Stimulated activated CD8-positive, alpha-beta memory T cell treated with anti-CD3 and anti-CD28 coated beads, Interleukin-4, amount 100 ng/mL, for 48 hours (primary cell): ENCODE measurements at places on chromosomes 11 and 22.

GRCh38 chr22:22022947-22023534, 40.5 kb upstream of the TOP3B start:
- DNase-seq = no peak

DNA sequence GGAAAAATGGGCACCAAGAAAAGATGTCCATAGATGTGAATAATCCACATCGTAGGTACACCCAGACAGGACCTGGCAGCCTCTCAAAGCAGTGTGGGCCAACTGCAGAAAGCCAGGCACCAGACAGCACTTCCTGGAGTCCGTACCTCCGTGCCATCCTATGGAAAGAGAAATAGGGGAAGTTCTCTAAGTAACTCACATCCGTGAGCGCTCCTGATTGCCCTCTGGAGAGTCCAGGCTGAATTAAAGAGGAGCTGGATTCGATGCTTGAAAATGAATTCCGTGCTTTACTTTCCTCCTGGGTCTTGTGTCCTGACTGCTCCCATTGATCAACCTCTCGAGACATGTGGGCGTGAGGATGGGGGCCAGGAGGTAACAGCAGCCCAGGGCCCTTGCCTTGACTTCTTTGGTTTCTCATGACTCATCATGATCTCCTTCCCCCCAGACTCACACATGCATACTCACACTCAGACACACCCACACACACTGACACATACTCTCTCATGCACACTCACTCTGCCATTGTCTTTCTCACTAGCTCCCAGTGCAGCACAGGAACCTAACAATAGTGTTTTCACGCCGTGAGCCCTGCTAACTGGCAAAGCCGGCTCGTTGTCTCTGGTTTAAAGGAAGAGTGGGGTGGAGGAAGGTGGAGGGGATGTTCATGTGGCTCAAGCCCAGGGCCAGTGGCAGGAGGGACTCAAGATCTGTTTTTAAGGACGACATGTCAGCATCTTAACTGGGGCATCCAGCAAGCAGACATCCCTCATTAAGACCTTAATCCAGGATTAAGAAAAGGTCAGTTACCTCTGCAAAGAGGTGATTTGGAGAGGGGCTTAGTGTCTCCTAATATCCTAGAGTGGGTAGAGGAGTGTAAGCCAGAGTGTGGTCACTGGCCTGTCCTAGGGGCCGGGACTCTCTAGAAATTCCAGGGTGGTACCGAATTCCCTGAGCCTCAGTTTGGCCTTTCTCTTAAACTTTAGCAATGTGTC, 104.2 kb downstream of the SCN3B start:
- DNase-seq = no peak

DNA sequence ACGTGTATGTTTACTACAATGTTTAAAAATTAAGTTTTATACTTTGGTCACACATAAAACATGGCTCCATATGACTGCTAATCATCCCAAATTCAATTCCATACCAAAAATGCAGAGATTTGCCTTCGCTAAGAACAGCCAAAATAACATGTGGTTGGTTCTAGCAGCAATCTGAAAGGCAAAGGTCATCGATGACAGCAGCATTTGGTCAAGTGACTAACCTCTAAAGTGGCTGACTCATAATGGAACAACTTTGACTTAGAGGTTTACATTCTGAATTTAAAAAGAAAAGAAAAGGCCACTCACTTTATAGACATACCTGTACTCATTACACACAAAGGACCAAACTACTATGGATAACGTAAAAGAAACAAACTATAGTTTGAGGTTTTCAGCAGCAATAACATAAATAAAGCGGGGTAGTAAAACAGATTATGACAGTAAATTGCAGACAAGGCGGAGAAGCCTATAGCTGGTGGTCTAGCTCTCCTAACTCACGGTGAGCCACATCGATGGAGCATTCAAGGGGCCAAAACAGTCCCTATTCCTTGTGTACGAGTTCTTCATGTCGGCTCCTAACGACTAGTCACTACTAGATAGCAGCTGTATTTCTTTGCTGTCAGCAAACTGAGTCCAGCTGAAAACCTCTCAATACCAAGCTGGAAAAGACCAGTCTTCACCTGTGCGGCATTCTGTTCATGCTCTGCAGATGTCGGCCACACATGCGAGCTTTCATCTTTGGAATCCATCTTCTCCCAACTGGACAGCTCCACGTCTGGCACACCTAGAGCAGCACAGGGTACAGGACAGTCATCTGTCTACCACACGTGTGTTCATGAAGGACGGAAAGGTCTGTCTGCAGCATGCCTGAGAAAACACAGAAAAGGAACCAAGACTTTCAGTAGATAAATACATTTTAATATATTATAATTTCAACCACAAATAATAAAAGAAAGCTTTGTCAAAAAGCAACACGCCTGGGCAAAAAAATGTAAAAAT, 42.1 kb downstream of the PRDM10 start:
- DNase-seq = peak; percentile 36

GRCh38 chr11:110131386-110132123, 38.4 kb downstream of the ZC3H12C start:
- DNase-seq = no peak

DNA sequence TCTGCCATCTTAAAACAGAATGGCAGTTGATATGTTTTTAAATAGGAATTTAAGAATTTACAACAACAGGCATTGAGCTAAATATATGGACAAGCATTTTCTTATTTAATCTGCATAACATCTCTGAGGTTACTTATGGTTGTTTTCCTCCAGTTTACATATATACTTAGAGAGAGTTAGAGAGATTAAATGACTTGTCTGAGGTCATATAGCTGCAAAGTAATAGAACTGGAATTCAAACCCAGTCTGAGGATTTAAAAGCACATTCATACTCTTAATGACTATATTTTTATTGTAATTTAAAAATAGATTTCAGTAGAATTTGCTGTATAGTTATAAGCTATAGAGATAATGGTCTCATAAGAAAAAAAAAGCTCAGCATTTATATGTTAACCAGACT, 81.4 kb upstream of the GRIK4 start:
- DNase-seq = no peak

GRCh38 chr11:77175869-77176539, 48.0 kb downstream of the MYO7A start:
- no peak for DNase-seq

GRCh38 chr11:62493801-62494200, 52.8 kb downstream of the AHNAK start:
- DNase-seq = no peak

DNA sequence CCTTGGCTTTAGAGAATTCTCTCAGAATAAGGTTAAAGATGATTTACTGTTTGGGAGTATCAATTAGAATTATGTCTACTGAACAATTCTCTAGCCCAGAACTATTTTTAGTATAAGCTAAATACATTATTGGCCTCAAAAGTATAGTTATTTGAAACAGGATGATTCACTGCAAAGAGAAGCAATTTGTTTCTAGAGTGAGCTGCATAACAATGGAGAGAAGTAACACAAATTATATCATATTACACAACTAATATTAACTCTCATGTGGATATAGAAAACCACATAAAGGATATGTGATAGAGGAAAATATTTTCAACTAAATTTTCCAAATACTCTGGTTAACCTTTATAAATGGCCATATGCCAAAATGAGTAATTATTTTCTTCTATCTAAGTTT, 24.9 kb downstream of the PGM2L1 start:
- no peak for DNase-seq

DNA sequence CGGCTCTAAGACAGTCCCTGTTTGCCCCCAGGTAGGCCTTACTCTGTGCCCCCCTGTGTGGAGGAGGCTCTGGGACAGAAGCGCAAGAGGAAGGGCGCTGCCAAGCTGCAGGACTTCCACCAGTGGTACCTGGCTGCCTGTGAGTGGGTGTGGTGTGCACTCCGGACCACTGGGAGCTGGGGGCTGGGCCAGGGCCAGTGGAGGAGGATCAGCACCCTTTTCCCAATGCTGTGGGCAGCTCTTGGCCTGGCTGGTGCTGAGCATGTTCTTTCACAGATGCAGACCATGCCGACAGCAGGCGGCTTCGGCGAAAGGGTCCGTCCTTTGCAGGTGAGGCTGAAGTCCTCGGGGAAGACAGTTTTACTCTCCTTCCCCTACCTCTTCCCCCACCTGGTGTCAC, 3.7 kb downstream of the SCO2 start:
- DNase-seq = no peak

DNA sequence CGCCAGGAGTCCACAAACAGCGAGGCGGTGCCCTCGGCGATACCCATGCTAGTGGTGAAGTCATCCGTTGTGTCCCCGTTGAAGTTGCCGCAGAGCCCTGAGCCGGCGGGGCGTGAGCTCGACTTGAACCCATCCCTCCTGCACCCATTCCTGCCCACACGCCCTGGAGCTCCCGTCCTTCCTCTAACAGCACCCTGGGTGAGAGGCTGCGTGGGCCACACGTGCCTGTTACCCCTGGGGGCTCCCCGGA, 8.3 kb downstream of the MUC6 start:
- no peak for DNase-seq

- no peak for DNase-seq
Measured at GRCh38 chr22:46386312-46386711, 50.8 kb downstream of the TRMU start.

DNA sequence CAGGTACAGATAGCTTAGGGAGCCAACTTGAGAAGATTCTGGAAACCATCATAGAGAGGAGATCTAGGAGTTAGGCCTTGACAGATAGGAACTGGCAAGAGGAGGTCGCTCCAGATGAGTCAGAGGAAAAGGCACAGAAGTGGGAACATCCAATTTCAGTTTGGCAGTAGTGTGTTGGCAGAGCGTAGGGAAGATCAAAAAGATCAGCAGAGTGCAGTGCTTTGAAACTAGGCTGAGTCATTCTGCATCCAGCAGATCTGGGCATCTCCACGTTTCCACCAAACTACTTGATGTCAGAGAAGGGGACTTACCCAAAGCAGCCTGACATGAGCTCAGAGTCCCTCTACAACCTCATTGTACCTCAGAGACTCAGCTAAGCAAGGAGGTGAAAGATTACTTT, 58.5 kb downstream of the GAB4 start:
- no peak for DNase-seq

DNA sequence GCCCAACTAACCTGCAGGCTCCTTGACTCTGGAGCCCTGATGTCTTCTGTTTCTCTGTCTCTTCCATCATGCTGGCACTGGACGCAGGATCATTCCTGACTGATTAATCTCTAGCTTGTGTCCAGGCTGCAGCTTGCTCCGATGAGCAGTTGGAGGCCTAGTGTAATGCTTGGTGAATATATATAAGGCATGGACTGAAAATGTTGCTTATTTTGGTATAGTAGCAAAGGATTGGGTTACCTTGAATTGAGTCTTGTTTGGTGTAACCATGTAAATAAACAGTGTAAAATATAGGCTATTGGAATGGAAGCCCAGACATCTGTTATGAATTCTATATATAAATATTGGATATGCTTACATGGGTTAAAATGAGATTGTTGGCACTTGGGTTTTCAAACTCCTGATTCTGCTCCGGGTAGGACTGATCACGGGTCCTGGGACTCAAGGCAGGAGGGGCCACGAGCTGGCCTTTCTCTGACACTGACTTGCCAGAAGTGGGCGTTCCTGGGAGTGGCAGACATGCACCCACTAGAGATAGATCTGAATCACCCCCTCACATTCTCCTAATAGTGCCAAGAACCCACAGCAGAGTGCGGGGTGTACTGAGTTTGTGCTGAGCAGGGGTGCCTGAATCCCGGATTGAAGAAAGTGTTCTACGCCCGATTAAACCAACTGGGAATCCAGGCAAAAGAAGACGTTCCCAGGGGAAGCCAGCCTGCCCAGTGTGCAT, 25.8 kb downstream of the LRP5 start:
- DNase-seq = no peak

- DNase-seq = no peak
Measured at GRCh38 chr11:57764566-57764965, 3.0 kb downstream of the CTNND1 start.

DNA sequence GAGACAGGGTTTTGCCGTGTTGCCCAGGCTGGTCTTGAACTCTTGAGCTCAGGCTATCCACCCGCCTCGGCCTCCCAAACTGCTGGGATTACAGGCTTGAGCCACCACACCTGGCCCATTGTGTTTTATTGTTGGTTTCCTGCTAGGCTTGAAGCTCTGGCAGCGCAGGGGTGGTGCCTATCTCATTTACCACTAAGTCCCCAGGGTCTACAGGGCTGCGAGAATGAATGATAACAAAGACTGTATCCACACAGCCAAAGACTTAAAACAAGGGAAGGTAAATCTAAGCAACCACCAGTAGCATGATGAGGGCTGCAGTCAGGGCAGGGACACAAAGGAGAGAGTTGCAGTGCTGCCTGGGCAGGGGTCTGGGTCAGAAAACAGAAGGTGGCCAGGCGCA, 37.3 kb upstream of the XBP1 start:
- DNase-seq = no peak

GRCh38 chr22:36765943-36766450, 9.9 kb downstream of the IFT27 start:
- DNase-seq = no peak

DNA sequence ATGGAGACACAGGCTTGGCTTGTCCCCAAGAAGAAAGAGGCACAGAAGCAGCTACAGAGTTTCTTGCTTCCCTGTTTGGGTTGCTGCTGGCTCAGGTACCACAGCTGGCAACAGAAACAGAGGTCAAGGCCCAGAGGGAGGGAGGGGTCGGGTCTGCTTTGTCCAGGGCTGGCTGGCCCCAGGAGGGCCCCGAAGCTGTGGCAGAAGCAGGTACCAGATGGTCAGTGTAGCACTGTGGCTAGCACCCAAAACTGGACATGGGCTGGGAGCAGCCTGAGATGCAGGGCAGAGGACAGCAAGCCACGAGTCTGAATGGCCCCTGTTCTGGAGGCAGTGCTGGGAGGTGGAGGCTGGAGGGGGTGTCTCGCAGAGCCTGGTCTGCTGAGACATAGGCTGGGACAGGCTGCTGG, 52.3 kb upstream of the CCDC188 start:
- DNase-seq = no peak

DNA sequence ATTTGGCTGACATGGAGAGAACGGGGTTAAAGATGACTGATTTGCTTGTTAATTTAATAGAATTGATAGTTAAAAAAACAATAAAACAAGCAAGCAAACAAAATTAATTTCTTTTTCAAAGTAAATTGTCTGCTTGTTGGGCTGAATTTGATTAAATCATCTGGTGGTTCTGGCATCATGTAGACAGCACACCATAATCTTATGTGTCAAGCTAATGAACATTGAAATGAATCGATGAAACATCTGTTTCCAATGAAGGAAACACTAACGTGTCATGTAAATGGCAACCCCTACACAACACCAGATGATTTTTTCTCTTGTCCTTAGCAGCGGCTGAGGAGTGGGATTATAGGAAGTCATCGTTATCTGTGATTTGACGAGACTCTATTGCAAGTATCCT, 399.6 kb upstream of the RAG2 start:
- DNase-seq = no peak

- no peak for DNase-seq
Measured at GRCh38 chr11:37171451-37171850, 573.4 kb upstream of the RAG2 start.

DNA sequence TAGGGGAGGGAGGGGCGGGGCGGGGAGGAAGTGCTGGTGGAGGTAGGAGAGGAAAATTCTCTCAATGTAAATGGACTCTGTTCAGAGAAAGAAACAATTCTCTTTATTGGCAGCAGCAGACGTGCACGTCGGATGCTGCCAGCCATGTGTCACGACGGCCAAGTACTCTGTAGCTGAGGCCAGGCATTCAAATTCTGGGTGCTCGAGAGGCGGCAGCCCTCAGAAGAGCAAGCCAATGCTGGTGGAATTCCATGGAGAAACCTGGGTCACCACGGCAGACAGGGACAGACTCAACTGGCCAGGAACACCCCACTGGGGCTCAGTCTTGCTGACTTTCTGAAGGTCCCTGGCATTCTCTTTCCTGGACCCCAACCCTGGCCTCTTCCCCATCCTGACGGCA, 90.8 kb downstream of the ABTB2 start:
- DNase-seq = no peak

GRCh38 chr11:26580929-26581328, 8.9 kb upstream of the MUC15 start:
- DNase-seq = no peak

- no peak for DNase-seq
Measured at GRCh38 chr11:35163702-35164496, 24.9 kb downstream of the CD44 start.
